Umbilical cord (tissue), 2 donors: ENCODE measurements at places on chromosomes 3 and 15. TPM values are rescaled to one million over a fixed set of nuclear protein-coding genes. Genes with fewer than 3 reads are reported as not detected.
A peak's percentile ranks its signal among the peaks of the same experiment; 100 is the strongest.

GRCh38 chr3:190983875-190984274, 121.4 kb upstream of the GMNC start:
- DNase-seq: no peak

DNA sequence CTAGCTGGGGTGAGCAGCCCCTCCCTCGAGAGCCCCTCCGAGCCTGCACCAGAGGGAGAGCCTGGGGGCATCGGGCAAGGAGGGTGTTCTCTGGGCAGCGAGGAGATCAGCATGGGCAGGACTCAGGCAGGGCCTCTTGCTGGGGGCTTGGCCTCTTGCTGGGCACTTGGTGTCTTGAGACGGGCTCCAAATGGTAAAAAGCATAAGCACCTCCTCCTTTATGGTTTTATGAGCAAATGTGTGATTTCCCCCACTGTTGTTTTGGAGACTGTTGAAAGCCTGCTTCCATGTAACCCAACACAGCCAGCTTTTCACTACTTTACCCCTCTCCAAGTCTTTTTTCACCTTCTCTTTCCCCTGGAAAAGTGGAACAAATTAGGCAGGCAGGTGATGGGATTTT, 239.3 kb downstream of the TLE3 start:
- DNase-seq: no peak

- no peak for DNase-seq
These were observed 210.2 kb downstream of the OSBPL10 start for GRCh38 chr3:31770822-31771326.

- DNase-seq: no peak
These were observed 99.1 kb downstream of the ADCY5 start for GRCh38 chr3:123349566-123350435.

DNA sequence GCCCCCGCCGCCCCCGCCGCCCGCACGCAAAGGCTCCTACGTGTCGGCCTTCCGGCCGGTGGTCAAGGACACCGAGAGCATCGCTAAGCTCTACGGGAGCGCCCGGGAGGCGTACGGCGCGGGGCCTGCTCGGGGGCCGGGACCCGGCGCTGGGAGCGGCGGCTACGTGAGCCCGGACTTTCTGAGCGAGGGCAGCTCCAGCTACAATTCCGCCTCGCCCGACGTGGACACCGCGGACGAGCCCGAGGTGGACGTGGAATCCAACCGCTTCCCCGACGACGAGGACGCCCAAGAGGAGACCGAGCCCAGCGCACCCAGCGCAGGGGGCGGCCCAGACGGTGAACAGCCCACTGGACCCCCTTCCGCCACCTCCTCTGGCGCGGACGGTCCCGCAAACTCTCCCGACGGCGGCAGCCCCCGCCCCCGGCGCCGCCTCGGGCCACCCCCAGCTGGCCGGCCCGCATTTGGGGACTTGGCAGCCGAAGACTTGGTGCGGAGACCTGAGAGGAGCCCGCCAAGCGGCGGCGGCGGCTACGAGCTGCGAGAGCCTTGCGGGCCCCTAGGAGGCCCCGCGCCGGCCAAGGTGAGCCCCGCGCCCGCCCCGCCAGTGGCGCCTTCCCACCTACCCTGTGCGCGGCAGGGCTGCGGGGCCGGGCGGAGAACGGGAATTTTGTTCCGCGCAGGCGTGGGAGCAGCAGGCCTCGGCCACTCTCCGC, 2.4 kb downstream of the SKOR1 start:
- DNase-seq: no peak

DNA sequence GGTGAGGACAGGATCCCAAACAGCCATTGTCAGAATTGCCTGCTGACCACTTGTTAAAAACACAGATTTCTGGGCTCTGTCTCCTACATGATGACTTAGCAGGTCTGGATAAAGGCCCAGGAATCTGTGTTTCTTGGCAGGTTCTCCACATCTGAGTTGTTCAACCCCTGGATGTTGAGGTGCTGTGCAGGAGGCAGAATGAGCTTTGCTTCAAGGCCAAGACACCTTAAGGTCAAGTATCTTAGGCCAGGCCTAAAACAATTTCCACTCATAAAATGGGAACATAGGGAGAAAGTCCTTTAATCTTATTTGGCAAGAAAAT, 678.7 kb upstream of the CFAP20DC start:
- no peak for DNase-seq

DNA sequence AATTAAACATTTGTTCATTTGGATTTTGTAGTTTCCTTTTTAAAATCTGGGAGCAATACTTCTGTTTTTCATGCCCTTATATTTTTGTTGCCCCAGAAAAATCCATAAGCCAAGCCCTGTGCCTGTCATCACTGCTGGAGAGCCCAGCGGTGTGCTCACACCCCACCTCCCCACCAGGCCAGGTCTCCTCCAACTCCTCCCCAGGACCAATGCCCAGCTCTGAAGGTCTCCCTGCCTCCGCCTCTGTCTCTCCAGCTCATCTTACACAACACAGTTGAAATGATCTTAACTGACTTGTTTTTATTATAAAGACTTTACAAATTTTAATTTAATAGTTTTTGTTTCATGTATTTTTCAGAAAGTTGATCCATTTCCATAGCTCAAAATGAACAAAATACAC, 66.4 kb downstream of the RHCG start:
- DNase-seq: no peak

DNA sequence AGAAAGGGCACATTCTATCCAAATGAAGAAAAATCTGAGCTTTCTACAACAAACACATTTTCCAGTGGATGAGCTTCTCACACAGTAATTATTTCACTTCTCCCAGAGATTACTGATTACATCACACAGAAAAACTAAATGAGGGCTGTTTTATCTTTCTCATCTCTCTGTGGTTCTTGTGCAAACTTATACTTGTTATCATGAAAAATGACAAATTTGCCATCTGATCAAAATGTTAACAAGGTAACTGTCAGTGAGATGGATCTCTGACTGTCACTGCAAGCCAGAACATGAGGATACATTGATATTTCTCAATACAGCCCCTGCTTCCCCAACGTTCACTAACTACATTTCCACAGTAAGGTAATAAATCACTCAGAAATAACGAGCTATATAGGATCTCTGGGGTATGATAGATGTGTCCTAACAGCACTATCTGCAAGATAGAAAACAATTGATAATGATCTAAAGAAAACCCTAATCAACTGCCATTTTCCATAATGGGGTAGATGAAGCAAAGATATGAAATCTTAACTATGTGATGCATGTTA, 829.3 kb upstream of the CFAP20DC start:
- peak; percentile 63 for DNase-seq

- DNase-seq: no peak
These were observed 213.5 kb upstream of the CDIN1 start for GRCh38 chr15:36365963-36366362.

DNA sequence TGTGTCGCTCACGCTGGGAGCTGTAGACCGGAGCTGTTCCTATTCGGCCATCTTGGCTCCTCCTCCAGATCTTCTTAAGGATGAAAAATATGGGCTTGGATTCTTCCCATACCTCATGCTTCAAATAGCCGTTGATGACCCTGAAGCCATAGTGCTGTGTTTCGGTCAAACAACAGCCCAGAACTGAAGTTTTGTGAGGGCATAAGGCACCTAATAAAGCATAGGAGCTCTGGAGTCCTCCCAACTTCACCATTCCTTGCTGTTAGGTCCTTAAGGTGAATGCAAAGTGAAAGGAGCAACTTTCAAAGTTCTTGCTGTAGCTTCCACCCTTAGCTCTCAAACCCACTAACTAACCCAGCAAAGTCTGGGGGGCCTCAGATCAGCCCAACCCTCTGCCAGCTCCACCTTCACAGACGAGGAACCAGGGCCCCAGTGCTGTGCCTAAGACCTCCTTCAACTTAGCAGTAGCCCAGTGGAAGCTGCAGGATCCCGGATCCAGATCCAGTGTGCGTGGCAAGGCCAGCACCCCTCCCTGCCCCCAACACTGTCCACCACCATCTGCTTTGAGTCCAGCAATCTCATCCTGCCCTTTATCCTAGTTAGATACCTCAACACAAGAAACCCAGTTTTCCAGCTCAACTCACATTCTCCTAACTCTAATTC, at the start of gene GRK7:
GRK7 (plus strand) TSS at position 321 of the 663 bp plus-strand sequence. CDS start 14,877 bp downstream, outside the sequence.
- DNase-seq: no peak

DNA sequence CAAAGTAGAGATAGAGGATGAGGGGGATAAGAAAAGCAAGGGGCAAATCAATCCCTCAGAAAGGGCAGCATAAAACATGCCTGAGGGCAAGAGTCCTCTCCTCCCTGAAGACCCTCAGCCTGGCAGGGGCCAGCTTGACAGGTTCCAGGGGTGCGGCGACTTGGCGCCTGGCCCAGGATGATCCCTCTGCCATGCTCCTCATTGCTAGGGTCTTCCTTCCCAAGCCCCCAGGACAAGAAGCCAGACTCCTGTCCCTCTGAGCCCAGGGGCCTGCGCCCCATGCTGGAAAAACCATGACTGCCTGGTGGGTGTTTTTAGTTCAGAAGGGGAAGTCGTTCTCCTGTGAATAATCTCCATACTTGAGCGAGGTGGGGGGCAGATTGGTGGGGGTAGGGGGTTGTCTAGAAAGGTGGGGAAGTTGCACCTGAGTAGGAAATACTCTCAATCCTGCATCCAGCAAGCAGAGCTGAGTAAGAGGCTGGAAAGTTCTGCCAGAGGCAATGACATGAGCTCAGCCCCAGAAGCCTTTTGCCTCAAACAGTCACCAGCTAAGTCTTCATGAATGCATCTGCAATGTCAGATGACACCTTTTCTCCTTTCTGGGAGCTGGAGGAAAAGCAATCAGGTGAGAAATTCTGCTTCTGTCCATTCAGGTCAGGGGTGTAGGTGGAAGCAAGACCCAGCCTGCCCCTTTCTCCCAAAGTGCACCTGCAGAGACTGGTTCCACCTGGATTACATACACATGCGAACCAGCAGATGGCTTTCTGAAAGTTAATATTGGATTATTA, 18.3 kb downstream of the SLC12A8 start:
- DNase-seq: no peak

GRCh38 chr15:71730277-71731144, 79.8 kb upstream of the NR2E3 start:
- DNase-seq: peak; percentile 65

DNA sequence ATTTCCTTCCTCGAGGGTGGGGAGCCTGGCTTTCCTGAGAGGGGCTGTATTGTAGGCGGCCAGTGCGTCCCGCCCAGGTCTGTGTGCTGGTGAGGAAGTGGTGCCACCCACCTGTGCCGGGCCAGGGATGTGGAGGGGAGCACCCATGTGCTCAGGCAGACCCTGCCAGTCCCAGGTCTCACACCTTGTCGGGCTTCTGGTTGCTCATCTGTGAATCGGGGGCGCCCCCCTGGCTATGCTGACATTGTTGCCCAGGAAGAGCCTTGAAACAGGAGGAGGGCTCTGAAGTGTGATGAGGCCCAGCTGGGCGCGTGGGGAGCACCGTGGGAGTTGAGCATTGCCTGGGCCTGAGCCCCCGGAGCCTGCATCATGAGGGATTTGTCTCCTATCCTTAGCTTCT, 4.8 kb downstream of the FBLN2 start:
- DNase-seq: no peak

DNA sequence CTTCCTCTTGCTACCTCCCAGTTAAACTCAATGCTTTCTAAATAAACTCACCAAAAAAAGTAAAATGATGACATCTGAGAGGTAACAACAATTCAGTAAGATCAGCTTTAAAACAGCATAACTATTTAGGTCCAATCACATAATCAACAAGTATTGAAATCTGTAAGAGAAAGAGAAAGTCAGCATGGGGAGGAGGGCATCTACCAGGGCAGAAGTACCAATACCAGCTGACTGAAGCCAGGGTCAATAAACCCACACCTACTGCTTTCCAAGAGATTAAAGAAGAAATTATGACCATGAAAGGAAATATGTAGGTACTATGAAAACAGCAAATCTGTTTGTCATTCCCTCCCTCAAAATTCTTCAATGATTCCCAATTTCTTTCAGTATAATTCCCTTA, 42.2 kb upstream of the IGF2BP2 start:
- DNase-seq: no peak

- DNase-seq: no peak
These were observed 9.6 kb downstream of the CALML4 start for GRCh38 chr15:68195336-68196112.

- DNase-seq: no peak
These were observed 32.5 kb upstream of the TM4SF4 start for GRCh38 chr3:149442043-149442442.

GRCh38 chr3:172705170-172705569, 5.7 kb downstream of the NCEH1 start:
- DNase-seq: no peak

DNA sequence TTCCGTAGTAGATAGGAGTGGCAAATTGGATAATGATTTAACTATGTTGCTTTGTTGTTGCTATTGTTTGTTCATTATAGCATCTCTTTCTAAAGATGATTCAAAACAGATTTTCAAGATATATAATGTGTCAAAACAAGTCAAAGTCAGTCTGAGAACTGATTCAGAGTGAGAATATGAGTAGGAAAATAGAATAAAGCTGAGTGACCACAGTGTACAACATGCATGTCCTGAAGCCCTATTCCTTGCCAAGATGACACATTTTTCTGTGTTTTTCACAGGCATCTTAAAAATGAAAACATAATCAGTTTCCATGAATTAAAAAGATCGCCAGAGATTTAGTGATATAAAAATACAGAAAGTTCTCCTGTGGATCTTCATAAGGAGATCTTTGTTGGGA, 57.0 kb upstream of the THRB start:
- no peak for DNase-seq

DNA sequence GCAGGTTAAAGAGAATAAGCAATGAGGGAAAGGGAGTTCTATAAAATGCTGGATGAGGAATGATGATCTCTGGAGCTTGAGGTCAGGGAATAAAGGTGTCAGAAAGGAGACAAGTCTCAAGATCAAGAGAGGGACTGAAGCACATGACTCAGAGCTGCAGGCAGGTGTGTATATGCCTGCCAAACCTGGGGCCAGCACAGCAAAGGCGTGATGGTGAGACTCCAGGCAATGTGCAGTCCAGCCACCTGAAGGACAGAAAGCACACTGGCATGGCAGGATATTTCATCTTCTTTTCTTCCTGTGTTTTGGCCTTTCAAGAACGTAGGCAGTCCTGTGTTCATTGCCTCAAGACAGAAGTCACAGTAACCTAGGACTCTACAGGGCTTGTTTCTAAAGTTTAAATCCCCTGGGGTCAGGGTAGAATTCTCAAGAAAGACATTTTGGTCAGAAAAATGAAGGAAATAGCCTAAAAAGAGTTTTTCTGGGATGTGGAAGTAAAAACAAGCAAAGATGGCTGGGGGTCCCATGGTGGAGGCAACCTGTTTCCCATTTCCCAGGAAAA, 55.5 kb upstream of the TOPAZ1 start:
- no peak for DNase-seq

Gene HCLS1
- total RNA-seq: 31.3 TPM

Gene ANKUB1
- total RNA-seq: 40.9 TPM

Gene GRM7
- total RNA-seq: 4.1 TPM

Gene CFAP161
- 0.96 TPM for total RNA-seq

Gene ENTPD3
- 0.48 TPM for total RNA-seq

Gene CPNE4
- total RNA-seq: 5.3 TPM

Gene ATP13A4
- total RNA-seq: 16.6 TPM

Gene UBE2E2
- 109 TPM for total RNA-seq

Gene PLCL2
- 23.6 TPM for total RNA-seq
